Stimulated activated CD4-positive, alpha-beta T cell treated with anti-CD3 and anti-CD28 coated beads, Interleukin-4, amount 100 ng/mL, for 1 hour (primary cell): ENCODE measurements at places on chromosomes 2 and 18.

DNA sequence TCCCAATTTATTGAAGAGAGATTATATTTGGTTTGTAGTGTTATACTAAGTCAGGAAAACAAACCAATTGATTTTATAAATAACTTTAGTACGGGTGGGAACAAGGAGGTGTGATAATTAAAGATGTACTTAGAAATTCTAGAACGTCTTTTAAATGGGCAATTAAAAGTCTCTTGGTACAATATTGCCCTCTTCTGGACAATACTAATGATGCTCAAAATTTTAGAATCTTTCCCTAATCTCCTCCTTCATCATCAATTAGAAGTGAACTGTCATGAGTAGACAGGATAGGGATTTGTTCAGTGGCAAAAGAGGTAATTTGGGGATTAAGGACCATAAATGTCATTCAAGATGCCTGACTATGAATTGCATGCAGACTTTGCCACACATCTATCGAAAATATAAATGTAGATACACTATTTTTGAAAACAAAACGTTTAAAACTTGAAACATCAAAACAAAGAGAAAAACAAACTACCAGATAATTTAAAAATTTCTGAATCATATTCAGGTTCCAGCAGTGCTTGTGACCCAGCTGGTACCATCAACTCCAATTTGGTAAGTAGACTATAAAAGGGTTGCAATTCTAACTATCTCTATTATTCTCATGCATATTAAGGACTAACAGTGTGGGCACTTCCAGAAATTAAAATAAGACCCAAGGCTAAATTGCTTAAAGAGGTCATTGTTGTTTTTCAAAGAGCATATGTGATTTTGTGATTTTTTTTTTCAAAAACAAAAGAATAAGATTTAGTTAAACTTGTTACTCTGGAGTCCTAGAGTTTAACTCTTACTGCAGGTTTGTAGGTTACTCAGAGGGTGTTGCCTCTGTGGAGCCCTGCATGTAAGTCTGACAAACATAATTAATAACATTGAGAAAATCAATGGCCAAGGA, 123.5 kb downstream of the LAMA3 start:
- no peak for DNase-seq

DNA sequence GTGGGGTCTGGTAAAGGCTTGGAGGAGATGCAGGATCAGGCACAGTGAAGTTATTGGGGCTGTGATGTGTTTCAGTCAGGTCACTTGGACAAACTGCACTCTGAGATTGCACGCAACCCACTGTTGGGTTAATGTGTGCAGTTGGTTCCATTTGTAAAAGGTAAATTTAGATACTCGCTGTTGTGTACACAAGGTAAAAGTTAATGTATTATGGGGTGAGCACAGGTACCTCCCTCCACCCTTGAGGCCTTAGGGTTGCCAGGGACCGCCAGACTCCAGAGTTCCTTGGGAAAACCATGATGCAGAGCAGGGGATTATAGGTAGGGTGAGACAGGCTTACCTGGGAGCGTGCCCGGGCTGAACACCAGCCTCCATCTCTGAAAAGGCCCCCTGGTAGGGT, 20.1 kb downstream of the IMPA2 start:
- no peak for DNase-seq

GRCh38 chr2:29242621-29243375, 127.6 kb downstream of the CLIP4 start:
- no peak for DNase-seq

DNA sequence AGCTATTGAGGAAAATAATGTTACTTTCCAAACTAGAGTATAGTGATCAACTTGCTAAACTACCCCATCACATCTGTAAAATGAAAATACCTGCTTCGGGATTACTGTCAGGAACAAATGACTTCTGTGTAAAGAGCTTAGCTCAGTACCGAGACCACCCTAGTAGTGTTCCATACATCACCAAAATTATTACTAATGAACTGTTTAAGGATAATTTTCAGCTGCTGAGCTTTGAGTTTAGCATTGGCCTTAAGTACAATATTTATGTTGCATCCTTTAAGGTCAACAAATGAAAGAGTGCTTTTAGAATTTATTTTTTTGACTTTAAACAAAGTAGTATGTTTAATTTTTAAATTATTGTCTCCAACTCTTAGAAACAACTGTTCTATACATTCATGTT, 144.1 kb downstream of the LCLAT1 start:
- DNase-seq, result no peak

DNA sequence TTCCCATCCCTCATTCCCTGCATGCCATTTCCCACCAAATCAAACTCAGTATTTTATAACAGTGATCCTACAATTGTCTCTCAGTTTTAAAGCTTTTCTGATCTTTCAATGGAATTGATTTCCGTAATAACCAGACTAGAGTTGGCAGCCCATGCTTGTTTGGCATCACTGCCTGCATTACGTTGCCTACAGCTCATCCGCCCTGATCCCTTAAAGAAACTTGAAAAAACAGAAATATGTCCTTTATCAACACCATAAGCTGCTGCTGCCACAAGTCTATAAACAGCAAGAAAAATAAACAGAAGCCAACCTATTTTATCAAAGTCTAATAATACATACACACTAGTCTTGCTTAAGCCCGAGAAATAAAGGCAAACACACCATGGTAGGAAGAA, 331.0 kb downstream of the METTL4 start:
- DNase-seq, result no peak

DNA sequence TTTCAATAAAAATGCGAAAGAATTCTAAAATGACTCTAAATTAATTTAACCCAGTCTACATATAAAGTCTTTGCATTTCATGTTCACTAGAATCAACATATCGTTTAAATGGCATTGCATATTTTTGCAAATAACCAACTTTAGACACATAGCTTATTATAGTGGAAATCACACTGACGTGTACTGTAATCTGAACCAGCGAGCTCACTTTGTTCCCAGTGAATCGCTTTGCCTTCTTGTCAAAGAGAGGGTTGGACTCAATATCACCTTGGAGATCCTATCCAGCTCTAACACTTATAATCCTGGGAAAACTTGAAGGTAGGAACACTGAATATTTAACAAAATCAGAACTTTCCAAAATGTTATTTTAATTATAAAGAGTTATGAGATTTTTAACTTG, 108.2 kb downstream of the GALNT1 start:
- DNase-seq, result no peak

DNA sequence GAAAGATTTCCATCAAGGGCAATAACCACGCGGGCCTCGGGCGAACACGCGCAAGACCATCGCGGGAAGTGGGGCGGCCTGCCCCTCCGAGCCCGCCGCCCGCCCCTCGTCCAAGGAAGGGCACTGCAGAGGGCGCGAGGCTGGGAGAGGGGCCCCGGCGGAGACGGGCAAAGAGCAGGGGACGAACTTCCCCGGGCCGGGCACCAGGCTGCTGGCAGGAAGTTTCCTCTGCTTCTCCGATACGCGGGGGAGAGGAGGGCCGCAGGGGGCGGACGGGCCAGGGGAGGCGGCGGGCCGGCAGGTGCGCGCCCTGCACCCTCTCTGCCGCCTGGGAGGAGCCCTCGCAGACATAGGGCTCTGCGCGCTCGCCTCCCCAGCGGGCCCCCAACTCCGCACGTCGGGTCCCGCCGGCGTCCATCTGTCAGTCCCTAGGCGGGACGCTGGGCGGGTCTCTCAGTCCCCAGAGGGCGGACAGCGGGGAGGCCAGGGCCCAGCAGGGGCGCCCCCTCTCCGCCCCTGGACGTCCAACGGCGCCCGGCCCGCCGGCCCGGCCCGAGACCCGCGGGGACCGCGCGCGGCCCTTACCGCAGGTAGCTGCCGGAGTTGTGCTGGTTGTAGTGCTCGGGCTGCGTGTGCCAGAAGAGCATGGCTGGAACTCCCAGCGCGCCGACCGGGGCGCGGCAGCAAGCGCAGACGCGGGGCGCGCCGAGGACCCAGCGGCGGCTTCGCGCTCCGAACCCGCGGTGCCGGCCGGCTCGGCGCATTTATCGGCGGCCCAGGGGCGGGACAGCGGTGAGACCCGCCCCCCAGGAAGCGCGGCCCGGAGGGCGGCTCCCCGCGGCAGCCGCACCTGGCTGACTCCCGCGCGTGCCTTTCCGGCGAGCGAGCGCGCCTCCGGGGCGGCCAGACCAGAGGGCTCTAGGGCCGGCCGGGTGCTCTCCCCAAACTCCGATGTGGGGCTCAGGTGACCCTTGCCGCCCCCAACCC, at the start of gene TFCP2L1:
Gene TFCP2L1 (minus strand): TSS at position 740 of the 987 bp plus-strand sequence. CDS start 93 bp downstream, at position 647.
- DNase-seq, result no peak

DNA sequence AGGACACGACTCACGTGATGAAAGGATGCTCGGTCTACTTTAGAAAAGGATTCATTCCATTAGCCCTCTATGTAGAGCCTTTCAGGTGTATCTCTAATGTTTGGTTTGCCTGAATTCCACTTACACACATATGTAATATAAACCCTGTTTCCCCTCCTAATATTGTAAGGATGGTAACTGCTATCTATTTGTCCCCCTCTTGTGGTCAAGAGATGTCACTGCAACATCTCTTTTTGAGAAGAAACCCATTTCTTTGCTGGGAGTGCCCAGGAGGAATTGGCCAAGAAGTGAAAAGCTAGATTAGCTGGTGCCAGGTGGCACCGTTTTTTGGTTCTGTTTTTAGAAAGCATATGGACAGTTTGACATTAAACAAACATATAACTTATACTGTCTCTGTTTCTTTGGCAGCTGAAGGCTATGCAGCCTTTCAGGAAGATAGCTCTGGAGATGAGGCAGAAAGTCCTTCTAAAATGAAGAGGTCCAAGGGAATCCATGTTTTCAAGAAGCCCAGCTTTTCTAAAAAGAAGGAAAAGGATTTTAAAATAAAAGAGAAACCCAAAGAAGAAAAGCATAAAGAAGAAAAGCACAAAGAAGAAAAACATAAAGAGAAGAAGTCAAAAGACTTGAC, 41.2 kb downstream of the RALBP1 start:
- no peak for DNase-seq

DNA sequence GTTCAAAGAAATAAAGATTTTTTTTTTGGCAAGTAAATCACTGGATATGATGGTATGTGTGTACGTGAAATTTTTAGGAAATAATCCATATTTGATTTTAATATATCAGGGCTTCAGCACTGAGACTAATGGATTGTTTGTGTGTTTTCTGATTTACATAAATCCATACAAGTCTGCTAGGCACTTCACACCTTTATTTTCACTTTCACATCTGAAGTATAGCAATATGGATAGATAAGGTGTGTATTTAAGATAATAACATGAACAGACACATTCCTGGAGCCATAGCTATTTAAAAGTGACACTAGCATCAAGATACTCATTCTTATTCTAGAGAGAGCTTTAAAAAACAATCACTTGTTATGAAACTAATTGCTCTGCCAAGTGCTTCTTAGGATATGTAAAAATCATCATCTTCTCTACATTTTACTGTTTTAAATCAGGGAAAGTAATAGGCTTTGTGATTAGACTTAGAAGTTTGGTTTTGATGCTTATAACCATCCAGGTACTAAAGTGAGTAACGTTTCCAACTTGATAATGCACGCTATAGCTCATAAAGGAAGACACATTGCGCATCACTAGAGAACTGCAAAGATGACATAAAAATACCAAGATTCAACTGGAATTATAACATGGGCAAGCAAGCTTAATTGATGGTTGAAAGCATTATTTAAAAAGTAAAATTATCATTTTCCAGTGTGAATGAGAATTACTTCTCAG, 208.9 kb downstream of the ZEB2 start:
- DNase-seq, result no peak

- no peak for DNase-seq
Measured at GRCh38 chr2:235543851-235544688, 50.2 kb downstream of the AGAP1 start.

GRCh38 chr2:72027426-72028161, 120.1 kb downstream of the CYP26B1 start:
- no peak for DNase-seq

GRCh38 chr2:70498054-70498453, 55.6 kb downstream of the TGFA start:
- DNase-seq, result no peak

DNA sequence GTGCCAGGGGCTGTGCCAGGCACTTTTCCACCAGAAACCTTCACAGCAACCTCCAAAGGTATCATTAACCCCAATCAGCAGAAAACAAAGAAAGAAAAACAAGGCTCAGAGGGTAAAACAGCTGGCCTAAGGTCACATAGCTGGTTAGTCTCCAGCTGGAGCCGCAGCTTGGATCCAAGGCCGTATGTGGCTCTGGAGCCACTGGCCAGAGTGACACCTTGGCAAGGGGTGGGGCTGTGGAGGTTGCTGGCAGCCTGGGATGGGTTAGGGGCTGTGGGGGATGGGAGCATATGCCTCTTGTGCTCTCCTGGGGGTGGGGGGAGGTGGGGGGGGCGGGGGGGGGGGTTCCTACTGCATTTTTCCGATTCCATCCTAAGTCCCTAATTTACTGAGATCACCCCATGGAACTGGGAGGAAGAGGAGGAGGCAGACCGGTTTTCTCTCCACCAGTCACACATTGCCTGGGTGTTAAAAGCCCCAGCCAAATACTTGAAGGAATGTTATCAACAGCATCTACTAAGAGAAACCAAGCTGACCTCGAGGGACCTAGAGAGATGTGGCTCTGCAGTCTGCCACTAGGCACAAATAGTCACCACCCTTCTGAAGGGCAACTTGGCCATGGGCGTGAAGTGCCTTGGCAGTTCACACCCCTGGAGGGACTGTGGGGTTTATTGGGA, 8.0 kb downstream of the HAAO start:
- DNase-seq, result no peak

- no peak for DNase-seq
Measured at GRCh38 chr2:109331896-109332848, 203.2 kb downstream of the SH3RF3 start.

DNA sequence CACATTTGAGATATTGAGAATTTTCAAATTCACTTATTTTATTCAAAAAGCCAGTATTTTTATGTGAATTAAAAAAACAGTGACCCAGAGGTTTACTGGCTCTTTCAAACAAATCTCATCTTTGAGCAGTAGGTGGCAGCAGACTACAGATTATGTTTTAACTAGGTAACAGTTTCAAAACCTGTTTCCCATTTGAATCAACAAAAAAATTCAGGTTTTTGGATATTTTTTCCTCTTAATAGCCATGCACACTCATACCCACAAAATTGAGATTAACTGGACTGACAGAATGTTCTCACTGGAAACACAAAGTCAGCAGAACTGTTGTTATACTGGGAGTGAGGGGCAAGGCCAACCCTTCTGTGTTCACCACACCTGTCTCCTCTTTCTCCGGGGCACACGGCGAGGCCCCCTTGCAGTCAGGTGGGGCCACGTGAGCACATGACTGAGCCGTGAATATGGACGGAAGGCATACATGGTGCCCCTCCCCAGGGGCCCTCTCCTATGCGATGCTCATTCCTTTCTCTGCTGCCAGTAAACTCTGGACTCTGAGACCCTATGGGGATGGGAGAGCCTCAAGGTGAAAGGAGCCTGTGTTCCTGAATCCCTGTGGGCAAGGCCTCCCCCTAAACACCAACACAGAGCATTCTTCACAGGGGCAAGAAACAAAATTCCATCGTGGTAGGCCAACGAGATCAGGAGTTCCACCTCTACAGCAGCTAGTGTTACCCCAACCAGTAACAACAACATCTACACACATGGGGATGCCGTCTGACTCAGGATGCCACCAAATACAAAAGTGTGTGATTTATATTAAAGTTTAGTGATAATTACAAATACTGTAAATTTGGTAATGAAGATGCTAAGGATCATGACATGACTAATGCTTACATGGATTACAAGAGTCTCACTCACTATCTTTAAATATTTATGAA, 80.4 kb downstream of the LPIN2 start:
- no peak for DNase-seq
